ENCODE measurements at places on chromosomes 4 and X.
A peak's percentile ranks its signal among the peaks of the same experiment; 100 is the strongest.

- DNase-seq: no peak
These were observed 26.4 kb downstream of the LCORL start for GRCh38 chr4:17995165-17995564.

DNA sequence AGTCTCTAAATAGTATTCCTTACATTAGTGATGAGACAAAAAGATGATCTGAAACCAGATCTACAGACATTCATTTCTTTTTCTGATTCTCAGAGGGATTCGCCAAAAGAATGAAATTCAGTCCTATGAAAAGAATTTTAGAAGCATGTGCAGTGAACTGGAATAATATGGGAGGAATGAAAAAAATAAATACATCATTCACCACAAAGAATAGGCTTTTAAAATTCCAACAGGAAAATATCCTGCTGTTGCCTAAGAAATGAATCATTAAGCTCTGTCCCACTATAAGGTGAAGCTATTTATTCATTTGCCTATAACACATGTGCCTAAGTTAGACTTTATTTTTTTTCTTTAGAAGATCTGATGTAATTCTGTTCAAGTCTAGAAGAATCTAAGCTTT lies 165.9 kb downstream of the IL15 start:
- DNase-seq: no peak

DNA sequence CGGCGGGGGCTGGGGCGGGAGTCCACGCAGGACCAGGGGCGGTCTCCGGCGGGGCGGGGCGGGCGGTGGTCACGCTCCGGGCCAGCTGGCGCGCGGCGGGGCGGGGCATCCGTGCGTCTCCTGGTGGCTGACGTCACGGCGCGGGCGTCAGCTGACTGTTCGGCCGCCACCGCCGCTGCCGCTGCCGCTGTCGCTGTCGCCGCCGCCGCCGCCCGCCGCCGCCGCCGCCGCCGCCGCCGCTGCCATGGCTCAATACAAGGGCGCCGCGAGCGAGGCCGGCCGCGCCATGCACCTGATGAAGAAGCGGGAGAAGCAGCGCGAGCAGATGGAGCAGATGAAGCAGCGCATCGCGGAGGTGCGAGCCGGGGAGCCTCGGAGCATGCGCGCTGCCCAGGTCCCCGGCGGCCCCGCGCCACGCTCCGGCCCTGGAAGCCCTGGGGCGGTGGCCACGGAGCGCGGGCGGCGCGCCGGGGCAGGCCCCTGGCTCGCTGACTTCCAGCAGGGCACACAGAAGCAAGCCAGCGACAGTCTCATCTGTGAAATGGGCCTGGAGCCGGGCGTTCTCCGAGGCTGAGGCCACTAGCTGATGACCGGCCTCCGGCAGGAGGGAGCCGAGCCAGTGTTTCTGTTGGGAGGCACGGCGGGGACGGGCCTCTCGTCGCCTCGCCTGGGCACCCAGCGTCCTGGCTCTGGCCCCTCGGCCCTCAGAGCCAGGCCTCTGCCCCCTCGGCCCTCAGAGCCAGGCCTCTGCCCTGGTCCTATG lies at the start of gene FAM50A:
TSS of gene FAM50A (plus strand) at position 150 of the 763 bp plus-strand sequence. CDS start at position 245, 95 bp downstream.
- DNase-seq: peak; percentile 69

DNA sequence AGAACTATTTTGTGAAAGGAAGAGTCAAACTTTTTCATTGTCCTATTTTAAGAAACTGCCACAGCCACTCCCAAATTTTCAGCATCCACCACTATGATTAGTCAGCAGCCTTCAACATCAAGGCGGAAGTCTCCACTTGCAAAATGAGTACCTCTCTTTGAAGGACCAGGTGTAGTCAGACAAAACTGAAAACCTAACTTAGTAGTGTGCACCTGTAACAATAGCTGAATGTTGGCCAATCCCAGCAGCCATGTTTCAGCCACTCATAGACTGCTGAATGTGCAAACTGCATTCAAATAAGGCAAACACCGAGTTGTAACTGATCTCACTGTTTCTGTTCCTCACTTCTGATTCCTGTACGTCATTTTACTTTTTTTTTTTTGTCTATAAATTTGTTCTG lies 341.1 kb downstream of the IL15 start:
- DNase-seq: no peak

DNA sequence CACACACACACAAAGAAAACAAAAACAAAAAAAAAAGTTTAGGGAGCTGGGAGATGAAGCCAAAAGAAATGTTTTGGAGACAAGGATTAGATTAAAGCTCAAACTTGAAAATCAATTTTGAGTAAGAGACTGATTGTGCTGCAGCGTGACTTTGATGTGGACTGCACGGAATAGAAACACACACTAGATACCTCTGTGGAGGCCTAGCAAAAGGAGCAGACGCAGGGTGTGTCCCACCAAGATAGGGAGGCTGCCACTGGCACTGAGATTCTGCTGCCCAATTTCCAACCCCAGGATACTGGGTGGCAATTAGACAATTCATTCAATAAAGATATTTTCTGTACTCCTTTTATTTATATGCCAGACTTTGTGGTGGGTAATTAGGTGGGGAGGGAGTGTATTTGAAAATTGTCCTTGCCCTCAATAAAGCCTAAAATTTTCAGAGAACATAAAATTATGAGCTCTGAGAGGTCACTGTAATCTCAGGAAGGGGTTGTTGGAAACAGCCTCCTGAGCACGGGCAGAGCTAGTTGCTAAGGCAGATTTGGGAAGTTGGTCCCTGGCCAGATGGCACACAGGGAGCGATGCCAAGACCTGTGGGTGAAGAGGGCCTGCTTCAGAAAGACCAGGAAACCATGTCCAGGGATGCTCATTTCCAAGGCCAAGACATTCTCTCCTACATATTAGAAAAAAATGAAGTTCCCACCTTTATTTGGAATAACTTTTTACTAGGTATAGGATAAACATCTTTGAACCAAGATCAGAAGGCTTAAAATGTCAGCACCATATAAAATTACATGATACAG lies 1.9 kb upstream of the PPP3CA start:
- no peak for DNase-seq

DNA sequence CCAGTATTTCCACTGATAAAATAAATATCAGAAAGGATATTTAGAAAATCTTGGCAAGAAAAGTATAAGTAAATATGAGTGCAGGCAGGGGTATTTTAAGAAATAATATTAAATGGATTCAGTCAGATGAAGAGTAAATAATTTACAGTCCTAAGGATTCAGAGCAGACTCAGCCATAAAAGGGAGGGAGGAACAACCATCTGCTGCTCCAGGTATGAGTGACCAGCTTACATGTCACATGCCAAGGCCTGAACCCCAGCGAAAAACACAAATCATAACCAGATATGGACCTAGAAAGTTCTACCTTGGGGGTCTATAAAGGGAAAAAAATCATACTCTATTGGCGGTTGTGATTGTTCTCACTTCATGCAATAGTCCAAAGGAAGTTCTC lies 166.8 kb downstream of the COL4A6 start:
- DNase-seq: no peak

- no peak for DNase-seq
These were observed 50.5 kb downstream of the PSAPL1 start for GRCh38 chr4:7384003-7384928.

GRCh38 chr4:1285151-1285789 lies 4.4 kb upstream of the MAEA start:
- no peak for DNase-seq

- no peak for DNase-seq
These were observed 144.6 kb upstream of the KIT start for GRCh38 chr4:54513204-54513603.
